Glutamatergic neuron (in vitro differentiated cells): ENCODE measurements at places on chromosomes 12 and 14.

GRCh38 chr12:21429994-21430393, 7.5 kb upstream of the PYROXD1 start:
- DNase-seq = no peak

DNA sequence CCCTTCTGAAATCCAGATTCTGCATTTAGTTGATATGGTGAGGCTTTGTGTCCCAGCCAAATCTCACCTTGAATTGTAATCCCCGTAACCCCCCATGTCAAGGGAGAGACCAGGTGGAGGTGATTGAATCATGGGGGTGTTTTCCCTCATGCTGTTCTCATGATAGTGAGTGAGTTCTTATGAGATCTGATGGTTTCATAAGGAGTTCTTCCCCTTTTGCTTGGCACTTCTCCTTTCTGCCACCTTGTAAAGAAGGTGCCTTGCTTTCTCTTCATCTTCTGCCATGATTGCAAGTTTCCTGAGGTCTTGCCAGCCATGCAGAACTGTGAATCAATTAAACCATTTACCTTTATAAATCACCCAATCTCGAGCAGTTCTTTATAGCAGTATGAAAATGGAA, 23.1 kb upstream of the C12orf42 start:
- no peak for DNase-seq

- no peak for DNase-seq
Measured at GRCh38 chr12:46221255-46222128, 47.4 kb downstream of the SLC38A1 start.

DNA sequence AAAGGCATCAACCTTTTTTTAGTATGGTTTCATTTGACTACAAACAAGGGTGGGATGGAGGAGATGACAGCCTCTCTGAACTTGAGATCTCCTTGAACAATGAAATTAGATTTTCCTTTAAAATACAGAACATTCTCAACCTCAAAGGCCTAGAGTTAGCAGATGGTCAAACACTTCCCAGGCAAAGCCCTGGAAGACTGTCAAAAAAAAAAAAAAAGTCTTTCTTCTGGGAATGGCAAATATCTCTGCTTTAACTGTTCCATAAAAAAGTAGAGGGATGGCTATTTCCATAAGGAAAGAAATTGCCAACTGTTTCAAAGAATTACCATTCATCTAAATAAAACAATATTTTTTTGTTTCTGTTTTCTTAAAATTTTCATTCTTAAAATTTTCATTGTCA, 870.8 kb downstream of the GALC start:
- DNase-seq = no peak

DNA sequence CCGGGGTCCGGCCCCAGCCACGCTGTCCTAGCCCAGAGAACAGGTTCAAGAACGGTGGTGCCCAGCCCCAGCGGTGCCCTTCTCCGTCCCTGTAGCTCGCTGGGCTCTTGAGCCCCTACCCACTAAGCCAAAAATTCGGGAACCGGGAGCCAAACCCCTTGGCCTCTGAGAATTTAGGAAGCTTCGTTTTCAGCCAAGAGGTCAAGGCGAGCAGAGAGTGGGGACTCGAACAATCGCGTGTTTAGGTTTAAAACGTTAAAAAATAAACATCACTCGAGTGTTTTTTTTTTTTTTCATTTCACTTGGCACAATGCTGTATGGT, 6.2 kb downstream of the SIX1 start:
- no peak for DNase-seq

GRCh38 chr14:73712540-73713180, 1.5 kb downstream of the PNMA1 start:
- DNase-seq = no peak

- no peak for DNase-seq
Measured at GRCh38 chr12:851343-851742, 98.2 kb downstream of the RAD52 start.

DNA sequence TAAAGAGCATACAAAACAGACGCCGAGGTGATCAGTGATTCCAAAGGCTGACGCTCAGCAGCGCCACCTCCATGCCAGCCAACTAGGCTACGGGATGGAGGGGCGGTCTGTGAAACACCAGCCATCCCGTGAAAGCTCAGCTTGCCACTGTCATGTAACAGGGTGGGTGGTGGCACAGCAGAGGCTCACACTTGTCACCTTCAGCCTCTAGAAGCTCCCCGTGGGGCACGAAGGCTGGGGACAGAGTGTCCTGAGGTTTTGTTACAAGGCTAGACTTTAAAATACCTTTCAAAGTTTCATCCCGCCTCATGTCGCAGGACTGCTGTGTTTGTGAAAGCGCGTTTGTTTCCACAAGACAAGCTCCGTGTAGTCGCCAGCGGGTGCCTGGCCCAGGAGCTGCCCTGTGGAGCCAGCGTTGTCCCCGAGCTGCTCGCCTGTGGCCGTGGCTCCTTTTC, 20.7 kb downstream of the XRCC3 start:
- no peak for DNase-seq

- DNase-seq = no peak
Measured at GRCh38 chr12:82440885-82441284, 82.6 kb downstream of the METTL25 start.

DNA sequence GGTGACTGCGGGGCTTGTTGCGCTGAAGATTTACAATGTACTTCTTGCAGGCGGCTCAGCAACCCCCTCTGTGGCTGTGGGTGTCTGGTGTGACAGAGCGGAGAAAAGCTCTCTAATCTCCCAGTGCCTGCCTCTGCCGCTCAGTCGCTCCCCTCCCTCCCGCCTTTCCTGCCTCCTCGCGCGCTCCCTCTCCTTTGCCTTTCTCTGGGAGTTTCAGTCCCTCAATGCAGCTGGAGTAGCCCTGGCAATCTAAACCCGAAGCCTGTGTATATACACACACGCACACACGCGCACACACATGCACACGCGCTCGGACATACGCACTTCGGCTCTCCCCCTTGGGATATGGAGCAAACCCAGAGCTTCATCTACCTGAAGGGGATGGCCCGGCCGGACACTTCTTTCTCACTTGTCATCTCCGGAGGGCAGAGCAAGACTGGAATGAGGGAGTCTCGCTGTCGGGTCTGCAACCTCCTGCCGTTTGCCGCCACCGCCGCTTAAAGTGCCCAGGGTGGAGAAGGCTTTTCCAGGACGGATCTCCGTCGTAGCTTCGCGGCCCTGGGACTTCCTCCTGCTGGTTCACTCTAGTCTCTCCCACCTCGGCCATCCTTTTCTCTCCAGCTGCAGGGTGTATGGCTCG, 599 bp upstream of the TRHDE start:
- DNase-seq = peak; percentile 78

DNA sequence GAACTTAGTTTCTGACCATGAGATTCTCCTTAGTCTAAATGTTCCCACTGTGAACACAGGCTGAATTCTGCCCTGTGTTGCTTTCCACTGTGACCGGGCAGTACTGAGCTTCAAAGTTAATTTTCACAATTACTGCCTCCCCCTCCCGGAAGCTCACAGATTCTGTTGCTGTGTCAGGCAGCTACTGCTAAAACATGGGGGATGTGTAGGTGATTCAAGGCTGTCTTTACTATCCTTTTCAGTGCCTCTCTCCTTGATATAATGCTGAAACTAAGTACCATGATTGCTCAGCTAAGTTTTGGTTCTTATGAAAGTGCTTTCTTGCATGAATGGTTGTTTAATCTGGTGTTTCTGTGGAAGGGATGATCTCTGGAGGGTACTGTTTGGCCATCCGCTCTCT, 428.3 kb upstream of the NOVA1 start:
- DNase-seq = no peak

DNA sequence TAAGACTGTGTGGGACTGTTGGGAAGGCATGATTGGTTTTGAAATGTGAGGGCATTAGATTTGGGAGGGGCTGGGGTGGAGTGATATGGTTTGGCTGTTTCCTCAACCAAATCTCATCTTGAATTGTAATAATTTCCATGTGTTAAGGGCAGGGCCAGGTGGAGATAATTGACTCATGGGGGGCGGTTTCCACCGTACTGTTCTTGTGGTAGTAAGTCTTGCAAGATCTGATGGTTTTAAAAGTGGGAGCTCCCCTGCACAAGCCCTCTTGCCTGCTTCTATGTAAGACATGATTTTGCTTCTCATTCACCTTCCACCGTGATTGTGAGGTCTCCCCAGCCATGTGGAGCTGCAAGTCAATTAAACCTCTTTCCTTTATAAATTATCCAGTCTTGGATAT, 76.6 kb upstream of the PPFIA2 start:
- DNase-seq = no peak

GRCh38 chr14:21095430-21096205, 2.8 kb downstream of the ZNF219 start:
- peak; percentile 55 for DNase-seq

DNA sequence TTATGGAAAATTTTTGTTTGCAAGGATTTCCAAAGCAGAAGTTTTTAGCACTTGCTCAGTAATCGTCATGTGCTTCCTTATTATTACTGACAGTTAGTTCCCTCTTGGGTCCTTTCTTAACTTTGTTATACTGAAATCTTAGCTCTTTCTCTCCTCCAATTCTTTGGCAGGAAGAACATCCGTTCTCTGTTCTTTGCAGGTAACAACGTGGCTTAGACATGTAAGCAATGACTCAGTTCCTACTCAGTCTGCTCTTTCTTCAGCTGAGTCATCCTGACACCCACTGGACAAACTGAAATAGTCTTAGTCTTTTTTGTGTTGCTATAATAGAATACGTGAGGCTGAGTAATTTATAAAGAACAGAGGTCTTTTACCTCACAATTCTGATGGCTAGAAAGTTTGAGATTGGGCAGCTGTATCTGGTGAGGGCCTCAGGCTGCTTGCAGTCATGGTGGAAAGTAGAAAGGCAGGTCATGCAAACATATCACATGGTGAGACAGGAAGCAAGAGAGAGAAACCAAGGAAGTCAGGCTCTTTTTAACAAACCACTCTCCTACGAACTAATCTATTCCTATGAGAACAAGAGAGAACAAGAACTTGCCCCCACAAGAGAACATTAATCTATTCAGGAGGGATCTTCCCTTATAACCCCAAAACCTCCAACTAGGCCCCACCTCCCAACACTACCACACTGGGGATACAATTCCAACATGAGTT, 49.2 kb downstream of the TESPA1 start:
- DNase-seq = no peak

- no peak for DNase-seq
Measured at GRCh38 chr14:51865953-51866747, 5.7 kb downstream of the GNG2 start.

DNA sequence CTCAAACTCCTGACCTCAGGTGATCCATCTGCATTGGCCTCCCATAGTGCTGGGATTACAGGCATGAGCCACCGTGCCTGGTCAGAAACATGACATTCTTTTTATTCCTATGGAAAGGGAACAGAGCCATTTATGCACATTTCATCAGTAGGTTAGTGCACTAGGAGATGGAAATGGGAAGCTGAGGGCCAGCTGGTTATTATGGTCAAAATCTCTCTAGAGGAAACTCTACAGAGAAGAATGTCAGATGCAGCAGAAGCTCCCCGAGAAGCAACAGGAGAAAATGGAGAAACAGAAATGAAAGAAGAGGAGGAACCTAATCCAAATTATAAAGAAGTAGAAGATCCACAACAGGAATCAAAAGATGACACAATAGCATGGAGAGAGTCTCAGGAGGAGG, 2.7 kb downstream of the CFAP251 start:
- DNase-seq = no peak

- DNase-seq = no peak
Measured at GRCh38 chr12:80580254-80580653, 127.2 kb upstream of the MYF6 start.

DNA sequence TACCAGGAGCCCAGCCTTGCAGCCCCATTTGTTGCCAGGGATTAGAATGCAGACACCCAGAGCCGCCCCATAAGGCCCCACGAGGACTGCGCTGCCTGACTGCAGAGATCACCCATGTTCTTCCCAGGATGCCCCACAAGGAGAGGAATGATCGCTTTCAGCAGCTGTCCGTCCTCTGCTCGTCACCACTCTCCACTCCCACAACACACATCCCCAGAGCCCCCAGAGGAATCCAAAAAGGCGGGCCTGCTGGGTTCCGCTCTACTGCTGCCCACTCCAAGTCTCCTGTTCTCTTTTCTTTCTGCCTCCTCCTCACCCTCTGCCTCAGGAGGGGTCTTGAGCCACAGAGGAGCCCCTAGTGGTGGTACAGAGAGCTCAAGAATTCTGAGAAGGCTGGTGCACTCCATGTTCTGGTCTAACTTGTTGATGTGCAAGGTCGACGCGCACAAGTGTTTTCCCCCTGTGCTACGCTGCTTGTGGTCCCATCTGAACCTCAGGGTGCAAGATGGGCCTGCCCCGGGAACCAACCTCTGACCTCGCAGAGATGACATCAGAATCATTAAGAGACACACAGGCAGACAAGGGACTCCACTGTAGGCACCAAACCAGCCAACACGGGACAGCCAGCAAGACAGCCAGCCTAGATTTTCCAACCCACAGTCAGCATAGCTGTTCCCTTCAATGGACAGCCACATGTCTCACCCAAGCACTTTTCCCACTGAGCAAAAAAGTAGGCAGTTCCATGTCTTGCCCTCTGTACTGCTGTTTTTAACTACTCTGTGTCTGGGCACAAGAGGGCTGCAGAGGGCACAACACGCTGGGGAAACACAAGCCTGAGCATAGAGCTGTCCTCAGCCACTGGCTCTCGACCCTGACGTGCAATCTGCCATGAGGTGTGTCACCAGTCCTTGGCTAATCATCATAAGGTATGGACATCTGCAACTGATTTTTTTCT, 29.9 kb downstream of the PXN start:
- peak; percentile 55 for DNase-seq

DNA sequence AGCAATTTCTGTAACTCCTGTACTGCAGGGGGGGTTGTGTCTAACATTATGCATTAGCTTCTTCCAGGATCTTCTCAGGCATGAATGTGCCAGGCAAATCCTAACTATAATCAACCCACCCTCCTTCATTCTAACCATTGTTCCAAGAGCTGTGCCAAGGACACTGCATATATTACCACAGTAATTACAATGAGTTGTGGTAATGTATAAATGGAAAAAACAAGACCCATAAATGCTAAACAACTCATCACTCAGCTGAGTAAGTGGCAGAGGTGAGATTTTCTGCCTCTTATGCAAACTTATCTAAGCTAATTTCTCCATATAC, 80.6 kb downstream of the PRKD1 start:
- DNase-seq = no peak

DNA sequence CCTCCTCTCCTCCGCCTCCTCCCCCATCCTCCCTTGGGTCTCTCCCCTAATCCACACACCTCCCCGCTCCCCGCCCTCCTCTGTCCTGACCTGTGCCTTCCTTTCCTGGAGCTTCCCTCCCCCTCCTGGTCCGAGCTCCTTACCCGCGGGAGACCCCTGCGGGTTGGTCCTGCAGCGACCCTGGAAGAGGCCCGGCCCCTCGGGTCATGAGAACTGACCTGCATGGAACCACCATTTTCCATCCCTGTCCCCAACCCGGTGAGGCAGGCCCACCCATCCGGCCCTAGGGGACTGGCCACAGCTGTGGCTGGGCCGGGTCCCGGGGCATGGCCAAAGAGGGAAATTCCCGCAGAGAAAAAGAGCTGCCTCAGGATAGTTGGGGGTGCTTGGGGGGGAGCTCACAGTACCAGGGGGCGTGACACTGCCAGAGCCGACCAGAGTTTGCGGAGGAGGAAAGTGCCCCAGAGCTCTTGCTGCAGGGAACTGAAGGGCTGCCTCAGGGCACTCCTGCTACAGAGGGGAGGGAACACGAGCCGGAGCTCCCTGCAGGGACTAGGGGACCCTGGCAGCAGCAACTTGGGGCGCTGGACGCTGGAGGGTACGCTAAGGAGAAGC, 613 bp downstream of the ARHGEF40 start:
- peak; percentile 79 for DNase-seq
